ENCODE measurements at places on chromosomes 5 and 9. TPM values are rescaled to one million over a fixed set of nuclear protein-coding genes. Genes with fewer than 3 reads are reported as not detected.

- no peak for DNase-seq
These were observed 105.6 kb downstream of the NIPBL start for GRCh38 chr5:36982146-36982545.

- peak; percentile 48 for DNase-seq
These were observed 218.3 kb upstream of the GLRA1 start for GRCh38 chr5:152142840-152143469.

- DNase-seq: no peak
These were observed 188.6 kb downstream of the NR3C1 start for GRCh38 chr5:143214890-143215289.

The GABRA6 gene
- not detected for total RNA-seq

The DOLPP1 gene
- 6.2 TPM for total RNA-seq

Data from skin of body (tissue), 3 donors.